ENCODE measurements at places on chromosomes 16 and 17.

GRCh38 chr17:48102798-48103715, 1.8 kb upstream of the CBX1 start:
- H3K4me3 ChIP-seq: no peak overlapping the region
- H3K27me3 ChIP-seq: no peaks in the 10 kb centered on the region
- no peak overlapping the region for H3K27ac ChIP-seq

DNA sequence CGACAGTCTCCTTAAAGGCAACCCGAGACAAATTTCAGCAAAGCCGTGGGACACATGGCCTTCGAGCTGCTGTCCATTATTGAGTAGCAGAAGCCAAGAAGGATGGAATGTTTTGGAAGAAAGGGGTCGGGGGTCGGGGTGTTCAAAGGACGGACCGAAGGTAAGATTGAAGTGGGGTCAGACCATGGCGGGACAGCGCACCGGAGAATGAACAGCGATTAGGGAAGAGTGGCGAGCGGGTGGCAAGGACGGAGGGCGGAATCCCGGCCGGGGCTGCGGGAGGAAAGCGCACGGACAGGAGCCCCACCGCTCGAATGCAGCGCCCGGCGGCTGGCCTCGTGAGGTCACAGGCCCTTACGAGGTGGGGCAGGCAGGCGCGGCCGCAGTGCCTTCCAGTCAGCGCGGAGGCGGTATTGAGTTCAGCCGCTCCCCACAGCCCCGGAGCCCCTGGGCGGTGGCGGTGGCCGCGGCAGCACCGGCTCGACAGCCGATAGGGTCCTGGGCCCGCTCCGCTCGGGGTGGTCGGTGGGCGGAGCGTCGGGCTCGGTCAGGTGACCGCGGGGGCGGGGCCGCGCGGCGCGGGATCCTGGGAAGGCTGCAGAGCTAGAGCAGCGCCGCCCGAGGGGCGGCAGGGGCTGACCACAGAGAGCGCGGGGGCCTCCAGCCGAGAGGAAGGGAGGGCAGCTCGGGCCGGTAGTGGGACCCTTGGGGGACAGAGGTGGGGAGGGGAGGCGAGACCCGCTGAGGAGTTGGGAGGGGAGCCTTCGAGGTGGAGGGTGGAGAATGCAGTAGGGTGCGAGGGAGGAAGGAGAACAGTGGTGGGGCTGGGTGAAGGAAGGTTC, at the start of gene EFCAB13:
Gene EFCAB13 (plus strand): TSS at position 574 of the 842 bp plus-strand sequence. CDS start 4,399 bp downstream, outside the sequence.
- peak within 1 kb of the TSS; percentile 72 for H3K4me3 ChIP-seq
- no peaks in the 10 kb centered on the region for H3K36me3 ChIP-seq
- peak within 1 kb of the TSS; percentile 93 for H3K27ac ChIP-seq
- peak; percentile 92 for DNase-seq
- no peaks in the 10 kb centered on the region for H3K27me3 ChIP-seq
- H3K4me1 ChIP-seq: no peaks in the 10 kb centered on the region

DNA sequence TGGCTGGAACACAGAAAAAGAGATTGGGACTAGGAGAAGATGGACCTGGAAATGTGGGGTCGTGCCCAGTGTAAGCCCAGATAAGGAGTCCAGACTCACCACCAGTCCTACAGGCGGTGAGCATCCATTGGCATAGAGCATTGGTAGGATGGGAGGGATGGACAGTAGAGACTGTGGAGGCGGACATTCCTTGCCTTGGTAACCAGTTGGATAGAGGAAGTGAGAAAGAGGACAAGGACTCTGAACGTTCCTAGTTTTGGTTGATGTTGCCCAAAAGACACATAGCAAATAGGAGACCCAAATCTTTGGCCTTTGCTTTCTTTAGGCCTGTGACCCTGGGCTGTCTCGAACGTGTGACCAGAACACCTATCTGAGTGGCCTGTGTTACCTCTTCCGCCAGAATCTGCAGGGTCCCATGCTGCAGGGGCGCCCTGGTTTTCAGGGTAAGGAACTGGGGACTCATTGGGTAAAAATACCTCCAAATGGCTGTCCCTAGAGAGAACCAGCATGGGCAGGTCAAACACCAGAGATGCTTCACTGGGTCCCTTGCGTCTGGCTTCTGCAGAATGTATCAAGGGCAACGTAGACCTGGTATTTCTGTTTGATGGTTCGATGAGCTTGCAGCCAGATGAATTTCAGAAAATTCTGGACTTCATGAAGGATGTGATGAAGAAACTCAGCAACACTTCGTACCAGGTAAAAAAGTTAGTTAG, 6.4 kb downstream of the ITGAL start:
- H3K36me3 ChIP-seq: no peaks in the 10 kb centered on the region
- H3K4me1 ChIP-seq: no peaks in the 10 kb centered on the region
- no peak overlapping the region for H3K4me3 ChIP-seq
- peaks cover 4% of the 10 kb centered on the region for H3K27me3 ChIP-seq
- H3K27ac ChIP-seq: no peak overlapping the region

DNA sequence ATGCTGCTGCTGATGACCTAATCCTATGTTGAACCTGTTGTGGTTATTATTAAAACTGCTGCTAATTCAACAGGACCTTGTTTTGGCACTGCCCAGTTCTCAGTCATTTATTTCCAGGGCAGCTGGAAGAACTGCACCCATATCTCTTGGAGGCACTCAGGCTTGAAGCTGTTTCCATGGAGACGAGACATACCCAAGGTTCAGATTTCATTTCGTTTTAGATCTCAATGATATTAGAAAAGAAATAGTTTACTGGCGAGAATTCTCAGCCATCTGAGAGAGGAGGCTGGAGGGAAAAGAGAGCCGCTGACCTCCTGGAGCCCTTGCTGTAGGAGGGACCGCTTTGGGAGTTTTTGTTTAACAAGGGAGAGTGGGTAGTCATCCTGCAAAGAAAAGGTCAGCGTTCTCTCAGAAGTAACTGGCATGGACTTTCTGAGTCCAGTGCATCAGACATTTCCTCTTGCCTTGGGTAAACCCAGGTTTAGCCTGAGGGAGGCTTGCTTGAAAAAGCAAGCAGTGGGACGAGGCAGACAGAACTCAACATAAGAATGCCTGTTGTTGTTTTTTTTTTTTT, 75.4 kb downstream of the YPEL2 start:
- DNase-seq: no peak
- peak overlapping the region; percentile 53 for H3K27ac ChIP-seq
- H3K27me3 ChIP-seq: no peaks in the 10 kb centered on the region
- peaks cover 15% of the 10 kb centered on the region for H3K36me3 ChIP-seq

GRCh38 chr17:61662741-61663140, 71.7 kb upstream of the NACA2 start:
- no peak overlapping the region for H3K27ac ChIP-seq
- DNase-seq: no peak
- no peaks in the 10 kb centered on the region for H3K4me1 ChIP-seq

- H3K27ac ChIP-seq: no peak overlapping the region
- H3K4me1 ChIP-seq: no peaks in the 10 kb centered on the region
- no peak for DNase-seq
- no peak overlapping the region for H3K4me3 ChIP-seq
- H3K36me3 ChIP-seq: no peaks in the 10 kb centered on the region
Observed at GRCh38 chr16:81861915-81862314, 82.8 kb downstream of the PLCG2 start.

- H3K27ac ChIP-seq: no peak overlapping the region
- no peaks in the 10 kb centered on the region for H3K27me3 ChIP-seq
- H3K4me3 ChIP-seq: no peak overlapping the region
- no peaks in the 10 kb centered on the region for H3K36me3 ChIP-seq
- no peaks in the 10 kb centered on the region for H3K4me1 ChIP-seq
Observed at GRCh38 chr16:86091976-86092375, 193.0 kb downstream of the IRF8 start.

DNA sequence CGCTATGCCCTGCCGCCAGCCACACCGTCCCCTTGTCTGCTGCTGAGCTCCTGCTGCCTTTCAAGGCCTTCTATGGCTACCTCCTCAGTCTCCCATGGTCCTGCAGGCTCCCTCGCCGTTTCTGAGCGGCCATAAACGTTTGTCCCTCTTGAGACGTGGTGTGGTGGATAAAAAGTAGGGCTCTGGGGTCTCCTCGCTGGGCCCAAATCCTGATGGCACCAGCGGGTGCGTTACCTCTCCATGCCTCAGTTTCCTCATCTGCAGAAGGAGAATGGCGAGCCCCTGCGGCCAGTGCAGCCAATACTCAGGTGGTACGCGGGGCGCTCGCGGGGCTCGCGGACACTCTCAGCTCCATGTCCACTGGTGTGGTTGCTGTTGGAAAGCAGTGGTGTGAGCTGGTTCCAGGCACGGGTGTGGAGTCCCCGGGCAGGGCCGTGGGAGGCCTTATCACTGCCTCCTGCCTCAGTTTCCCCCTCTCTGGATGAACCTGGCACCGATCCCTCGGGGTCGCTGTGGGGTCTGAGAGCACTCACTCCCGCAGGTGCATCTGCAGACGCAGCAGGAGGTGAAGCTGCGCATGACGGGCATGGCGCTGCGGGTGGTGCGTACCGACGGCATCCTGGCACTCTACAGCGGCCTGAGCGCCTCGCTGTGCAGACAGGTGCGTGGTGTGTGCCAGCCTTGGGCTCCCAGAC, 2.5 kb downstream of the SLC25A10 start:
- DNase-seq: no peak
- peak overlapping the region; percentile 80 for H3K27ac ChIP-seq
- H3K36me3 ChIP-seq: no peaks in the 10 kb centered on the region
- H3K4me1 ChIP-seq: peaks cover 41% of the 10 kb centered on the region
